ENCODE measurements at places on chromosomes 16 and 17.

DNA sequence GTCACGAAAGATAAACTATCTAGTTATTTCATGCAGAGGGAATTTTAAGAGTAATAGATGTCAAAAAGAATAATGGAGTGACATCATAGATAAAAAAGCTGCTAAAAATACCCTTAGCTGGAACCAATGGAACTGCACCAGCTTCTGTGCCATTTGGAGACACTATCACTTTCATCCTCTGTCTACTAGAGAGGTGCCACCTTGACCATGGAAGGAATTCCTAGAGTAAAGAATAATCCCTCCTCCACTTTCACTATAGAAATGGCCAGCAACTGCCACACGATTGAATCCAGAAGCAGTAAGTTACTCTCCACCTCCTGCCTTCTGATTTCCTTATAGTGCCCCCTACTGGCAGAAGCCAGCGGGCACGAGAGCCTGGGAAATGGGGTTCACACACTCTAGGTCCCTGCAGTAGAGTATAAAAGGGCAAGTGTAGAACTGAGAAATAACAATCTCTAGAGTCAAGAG lies 2.8 kb upstream of the ALDH3A2 start:
- DNase-seq, result peak; percentile 51

- DNase-seq, result no peak
Observed at GRCh38 chr16:12538667-12539091, 265.0 kb downstream of the CPPED1 start.

GRCh38 chr16:2609827-2610470 lies 72.1 kb downstream of the PDPK1 start:
- no peak for DNase-seq

- DNase-seq, result peak; percentile 36
Observed at GRCh38 chr17:29292071-29292991, 1.6 kb downstream of the NUFIP2 start.

- DNase-seq, result no peak
Observed at GRCh38 chr16:89003831-89004208, 26.8 kb upstream of the CBFA2T3 start.

- DNase-seq, result peak; percentile 91
Observed at GRCh38 chr17:77542551-77543490, 402.1 kb downstream of the SEC14L1 start.

DNA sequence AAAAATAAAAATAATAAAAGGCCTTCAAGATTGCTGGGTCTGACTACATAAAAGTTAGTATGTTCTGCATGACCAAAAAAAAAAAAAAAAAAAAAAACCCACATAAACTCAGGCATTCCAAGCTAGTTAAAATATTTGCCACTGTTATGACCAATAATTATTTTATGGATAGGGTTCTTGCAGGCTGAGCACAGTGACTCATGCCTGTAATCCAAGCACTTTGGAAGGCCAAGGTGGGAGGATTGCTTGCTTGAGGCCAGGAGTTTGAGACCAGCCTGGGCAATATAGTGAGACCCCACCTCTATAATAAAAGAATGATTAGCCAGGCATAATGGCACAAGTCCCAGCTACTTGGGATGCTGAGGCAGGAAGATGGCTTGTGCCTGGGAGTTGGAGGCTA lies 8.1 kb downstream of the SCNN1B start:
- no peak for DNase-seq

DNA sequence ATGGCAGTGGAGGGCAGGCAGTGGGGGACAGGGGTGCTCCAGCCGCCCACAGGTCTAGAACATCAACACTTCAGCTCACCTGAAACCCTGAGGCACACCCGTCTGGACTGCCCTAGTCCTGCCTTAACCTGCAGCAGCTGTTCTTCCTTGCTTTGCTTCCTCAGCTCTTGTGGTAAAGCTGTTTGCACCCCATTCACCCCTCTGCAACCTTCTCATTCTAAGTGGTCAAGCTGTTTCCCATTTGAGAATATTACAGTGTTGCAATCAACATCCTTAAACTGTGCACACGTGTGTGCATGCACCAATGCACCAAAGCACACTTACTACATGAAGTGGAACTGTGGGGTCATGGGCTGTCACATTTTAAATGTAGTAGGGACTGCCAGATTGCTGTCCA lies 32.4 kb downstream of the SCNN1B start:
- no peak for DNase-seq

GRCh38 chr17:42155614-42156045 lies 841 bp upstream of the RAB5C start:
- no peak for DNase-seq

DNA sequence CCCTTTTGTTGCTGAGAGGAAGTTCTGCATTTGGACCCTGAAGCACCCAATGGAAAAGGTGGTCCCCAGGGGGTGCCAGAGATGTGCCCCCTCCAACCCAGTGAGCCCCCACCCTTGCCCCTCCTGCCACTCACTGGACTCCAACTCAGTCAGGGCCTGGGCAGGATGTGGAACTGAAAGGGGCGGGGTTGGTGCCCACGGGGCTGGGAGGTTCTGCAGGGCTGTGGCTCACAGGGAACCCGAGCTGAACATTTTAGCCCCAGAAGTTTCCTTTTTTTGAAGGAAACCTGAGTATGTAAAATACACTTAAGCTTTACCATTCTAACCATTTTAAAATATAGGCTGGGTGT lies 15.8 kb upstream of the OGFOD3 start:
- DNase-seq, result no peak

- no peak for DNase-seq
Observed at GRCh38 chr17:19833914-19834313, 33.8 kb downstream of the ULK2 start.

DNA sequence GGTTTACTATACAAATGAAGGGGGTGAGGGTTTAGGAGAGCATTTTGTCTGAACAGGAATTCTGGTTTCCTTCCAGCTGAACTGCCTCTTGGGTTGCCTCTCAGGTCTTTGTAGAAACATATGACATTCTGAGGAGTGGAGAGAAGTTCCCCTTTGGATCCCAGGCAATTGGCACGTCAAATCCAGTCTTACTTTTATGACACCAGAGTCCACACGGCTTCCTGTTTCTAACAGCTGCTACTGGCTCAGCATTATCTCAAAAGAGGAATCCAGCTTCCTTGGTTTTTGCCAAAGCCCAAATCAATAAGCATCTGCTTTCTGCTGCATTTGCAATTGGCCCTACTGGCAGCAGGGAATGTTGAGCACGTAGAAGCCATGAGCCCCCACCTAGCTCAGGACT lies 97.6 kb upstream of the FAM20A start:
- no peak for DNase-seq

- no peak for DNase-seq
Observed at GRCh38 chr17:12078791-12079190, 58.1 kb downstream of the MAP2K4 start.

- no peak for DNase-seq
Observed at GRCh38 chr16:80580109-80580832, 39.5 kb downstream of the DYNLRB2 start.

DNA sequence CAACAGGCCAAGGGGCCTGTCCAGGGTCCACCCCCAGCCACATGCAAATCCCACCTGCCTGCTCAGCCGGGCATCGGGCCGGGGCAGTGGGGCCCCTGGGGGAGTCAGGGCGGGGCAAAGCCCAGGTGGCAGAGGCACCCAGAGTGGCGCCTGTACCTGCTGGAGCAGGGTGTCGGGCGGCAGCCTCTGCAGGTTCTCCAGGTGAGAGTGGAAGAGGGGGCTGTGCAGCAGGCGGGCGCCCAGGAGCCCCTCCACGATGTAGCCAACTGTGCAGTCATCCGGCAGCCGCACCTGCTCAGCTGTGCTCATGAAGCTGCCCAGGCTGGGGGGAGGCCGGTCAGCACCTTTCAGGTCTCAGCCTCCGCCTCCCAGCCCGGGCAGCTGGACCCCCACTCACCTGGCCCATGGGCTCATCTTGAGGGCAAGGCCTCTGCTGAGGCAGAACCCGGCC lies 2.1 kb downstream of the RFNG start:
- DNase-seq, result no peak

DNA sequence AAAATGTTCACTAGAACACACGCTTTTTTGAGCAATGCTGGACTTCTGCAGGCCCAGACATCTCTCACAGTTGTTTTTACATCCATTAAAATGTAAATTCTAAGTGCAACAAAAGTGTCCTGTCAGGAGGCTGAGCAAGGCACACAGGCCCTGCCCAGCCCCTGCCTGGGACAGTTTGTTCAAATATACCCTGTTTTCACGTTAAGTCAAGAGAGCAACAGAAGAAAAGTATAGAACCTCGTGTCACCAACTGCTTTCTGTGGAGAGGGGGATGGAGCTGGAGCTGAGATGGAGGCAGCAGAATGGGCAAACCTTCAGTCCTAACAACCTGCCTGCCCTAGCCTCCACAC lies 4.3 kb upstream of the HOXB2 start:
- DNase-seq, result no peak

DNA sequence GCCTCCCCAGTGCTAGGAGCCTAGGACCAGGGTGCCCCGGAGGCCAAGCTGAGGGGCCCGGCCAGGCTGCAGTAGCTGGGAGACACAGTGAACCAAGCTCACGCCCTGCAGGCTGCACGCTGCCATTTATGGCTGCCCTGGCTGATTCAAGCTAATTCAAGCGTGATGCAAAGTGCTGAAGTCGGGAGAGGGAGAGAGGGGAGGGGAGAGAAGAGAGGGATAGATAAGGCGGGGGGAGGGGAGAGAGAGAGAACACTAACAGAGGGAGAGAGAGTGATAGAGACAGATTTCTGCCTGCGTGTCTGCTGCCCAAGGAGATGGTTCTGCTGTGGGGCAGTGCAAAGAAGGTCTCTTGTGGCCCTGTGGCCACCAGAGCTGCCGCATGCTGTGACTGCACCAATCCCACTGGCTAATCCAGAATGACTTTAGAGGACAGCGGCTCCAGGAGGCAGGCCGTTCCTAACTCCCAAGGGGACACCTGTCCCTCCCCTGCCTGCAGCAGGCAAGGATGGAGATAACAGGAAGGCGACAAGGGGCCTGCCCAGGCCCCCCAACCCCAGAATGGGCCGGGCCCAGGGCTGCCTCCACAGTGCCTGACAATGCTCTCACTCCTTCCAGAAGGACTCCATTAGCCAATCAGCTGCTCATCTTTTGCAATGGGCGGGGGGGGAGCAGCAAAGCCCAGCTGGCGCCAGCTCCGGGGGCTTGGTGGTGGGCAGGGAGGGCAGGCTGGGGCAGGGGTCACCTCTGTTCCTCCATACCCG lies 12.9 kb downstream of the MXRA7 start:
- DNase-seq, result no peak

DNA sequence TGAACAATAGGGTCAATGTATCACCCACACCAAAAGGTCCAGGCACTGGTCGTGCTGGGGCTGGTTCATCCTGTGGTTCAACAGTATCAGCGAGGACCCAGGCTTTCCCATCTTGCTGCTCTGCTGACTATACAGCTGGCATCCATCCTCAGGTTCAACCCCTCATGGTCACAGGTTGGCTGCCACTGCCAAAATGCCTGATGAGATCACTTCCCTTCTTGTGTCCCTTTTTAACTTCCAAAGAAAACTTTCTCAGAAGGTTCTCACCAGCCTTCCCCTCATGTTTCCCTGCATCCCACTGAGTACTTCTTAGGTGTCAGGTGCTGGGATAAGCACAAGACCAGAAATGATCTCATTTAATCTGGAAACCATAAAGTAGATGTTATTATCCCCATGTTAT lies 25.7 kb downstream of the CLEC16A start:
- no peak for DNase-seq

GRCh38 chr17:9002606-9003354 lies 18.5 kb upstream of the NTN1 start:
- peak; percentile 73 for DNase-seq

GRCh38 chr16:71218306-71218963 lies 12.1 kb downstream of the HYDIN start:
- no peak for DNase-seq

- DNase-seq, result no peak
Observed at GRCh38 chr16:31476303-31477219, 4.6 kb downstream of the TGFB1I1 start.

Data from T47D (cell line).